NCI-H1105 (cell line): ENCODE measurements at places on chromosomes 12 and 14.

DNA sequence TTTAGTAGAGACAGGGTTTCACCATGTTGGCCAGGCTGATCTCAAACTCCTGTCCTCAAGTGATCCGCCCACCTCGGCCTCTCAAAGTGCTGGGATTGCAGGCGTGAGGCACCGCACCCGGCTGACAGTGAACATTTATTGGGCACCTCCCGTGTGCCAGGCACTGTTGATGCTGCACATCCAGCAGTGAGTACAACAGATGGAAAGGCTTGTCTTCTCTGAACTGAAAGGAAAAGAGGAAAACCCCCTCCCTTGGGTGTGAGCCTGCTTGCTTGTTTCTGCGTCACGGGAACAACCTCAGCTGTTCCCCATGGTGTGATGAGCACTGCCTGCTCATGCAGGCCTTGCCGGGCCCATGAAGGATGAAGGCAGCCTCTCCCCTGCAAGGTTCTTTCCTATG lies 39.5 kb downstream of the DGLUCY start:
- DNase-seq = no peak

DNA sequence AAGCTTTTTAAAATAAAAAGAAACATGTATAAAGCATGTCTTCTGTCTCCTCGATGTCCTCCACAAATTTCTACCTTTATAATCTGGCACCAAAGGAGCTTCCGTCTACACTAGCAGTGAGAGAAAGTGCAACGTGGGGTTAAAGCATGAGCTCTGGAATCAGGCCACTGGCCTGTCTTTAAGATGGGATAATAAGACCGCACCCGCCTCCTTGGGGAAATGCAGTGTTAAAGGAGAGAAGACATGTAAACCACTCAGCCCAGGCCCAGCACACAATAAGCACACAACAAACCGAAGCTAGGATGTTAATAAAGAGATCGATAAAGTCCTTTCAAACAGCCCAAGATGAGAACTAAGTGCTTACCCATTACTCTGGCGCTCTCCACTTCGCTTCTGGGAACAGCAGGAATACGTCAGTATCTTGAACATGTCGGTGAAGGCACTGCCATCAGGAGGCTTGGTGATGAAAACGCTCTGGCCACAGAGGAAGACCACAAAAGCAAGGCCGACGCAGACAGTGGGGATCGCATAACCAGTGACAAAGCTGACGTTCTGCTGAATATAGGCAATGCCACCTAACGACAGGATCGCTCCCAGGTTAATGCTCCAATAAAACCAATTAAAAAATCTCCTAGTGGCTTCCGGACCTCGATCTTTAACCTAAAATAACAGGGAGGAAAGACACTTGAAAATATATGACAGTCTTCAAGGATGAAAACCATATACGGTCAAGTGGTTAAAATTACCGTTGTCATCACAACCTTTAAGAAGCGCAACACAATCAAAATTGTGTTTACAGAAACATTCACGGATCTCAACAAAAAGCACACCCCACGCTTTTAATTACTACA lies 9.1 kb downstream of the SLC15A4 start:
- DNase-seq = no peak

DNA sequence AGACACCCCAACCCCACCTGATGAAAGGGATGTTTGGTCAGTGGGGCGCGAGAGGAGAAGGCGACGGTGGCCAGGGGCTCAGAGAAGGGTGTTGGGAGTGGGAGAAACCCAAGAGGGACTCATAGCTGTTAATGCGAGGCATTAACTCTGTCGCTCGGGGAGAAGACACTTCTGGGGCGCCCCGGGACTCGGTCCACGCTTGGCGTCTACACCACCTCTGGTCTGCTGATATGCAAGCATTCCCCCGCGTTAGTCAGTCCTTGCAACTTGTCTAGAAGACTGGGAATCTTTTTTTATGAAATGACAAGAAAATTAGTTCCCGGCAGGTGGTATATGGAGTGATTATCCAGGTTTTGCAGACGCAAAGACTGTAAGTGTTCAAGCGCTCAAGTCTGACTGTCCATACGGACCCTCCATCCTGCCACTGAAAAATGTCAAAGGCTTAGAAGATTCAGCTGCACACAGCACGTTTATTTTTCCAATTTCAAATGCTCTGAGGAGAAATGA lies 360 bp upstream of the SLC35F4 start:
- DNase-seq = no peak

DNA sequence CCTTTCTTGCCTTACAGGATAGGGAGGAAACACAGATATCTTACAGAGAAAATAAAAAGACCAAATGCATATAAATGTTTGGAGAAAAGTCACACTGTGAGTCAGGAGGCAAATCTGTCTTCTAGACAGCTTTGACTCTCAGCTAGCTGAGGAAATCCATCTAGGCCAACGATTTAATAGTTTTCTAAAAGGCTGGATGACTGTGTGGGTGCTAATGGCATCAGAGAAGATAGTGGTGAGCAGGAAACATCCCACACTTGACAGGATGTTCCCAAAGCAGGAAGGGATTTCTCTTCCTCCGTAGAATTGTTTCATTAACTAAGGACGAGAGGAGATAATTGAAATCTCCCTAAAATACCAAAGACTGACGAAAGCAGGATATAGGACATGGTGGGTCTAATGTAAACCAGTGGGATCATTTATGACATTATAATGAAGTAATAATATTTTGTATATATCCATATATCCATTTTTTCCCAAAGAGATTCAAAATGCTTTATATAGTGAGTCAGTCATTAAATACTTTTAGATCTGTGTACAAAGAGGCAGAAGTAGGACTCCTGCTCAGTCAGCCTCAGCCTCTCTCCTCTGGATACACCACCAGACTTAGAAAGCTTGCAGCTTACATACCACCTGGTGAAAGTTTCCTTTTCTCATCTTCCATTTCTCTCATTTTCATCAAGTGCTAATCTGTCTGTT lies 44.3 kb upstream of the PSMA6 start:
- no peak for DNase-seq

GRCh38 chr12:120141336-120141735 lies 24.8 kb upstream of the RAB35 start:
- no peak for DNase-seq

DNA sequence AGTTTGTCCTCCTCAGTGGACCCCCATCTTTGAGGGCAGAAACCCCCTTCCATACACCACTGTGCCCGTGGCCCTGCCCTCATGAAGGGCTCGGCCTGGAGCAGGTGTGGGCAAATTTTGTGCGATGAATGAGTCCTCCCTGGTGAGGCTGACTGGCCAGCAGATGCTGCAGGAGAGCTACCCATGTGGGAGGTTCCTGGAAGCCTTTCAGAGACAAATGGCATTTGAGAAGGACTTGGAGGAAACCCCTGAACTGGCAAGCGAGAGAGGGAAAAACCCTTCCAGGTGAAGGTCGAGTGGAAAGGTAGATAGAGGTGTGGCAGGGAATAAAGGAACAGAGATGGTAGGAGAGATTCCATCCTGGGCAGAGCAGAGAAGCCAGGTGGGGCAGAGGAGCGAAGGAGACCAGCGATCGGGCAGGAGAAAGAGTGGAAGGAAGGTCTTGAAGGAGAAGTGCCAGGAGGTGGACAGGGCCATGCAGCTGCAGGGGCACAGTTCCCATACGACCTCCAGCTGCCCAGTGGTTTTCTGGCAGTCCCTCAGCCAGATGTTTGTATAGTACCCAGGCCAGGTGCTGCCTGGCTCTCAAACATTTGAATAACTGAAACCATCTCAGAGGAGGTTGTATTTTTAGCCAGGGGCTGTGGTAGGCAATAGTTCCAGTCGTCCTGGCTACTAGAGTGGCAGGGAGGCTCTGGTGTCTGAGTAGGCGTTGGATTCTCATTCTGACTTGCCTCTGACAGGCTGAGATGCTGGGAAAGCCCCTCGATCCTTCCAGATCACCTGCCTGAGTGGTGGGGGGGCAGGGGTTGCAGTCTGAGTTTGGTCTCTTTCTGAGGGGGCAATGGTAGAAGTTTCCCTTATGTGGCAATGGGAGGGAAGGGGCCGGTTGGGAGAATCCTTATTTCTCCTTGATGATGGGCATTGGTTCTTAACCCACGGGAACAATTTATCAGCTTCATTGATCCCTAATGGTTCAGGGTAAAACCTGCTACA lies 40.1 kb downstream of the FBXL14 start:
- DNase-seq = no peak

DNA sequence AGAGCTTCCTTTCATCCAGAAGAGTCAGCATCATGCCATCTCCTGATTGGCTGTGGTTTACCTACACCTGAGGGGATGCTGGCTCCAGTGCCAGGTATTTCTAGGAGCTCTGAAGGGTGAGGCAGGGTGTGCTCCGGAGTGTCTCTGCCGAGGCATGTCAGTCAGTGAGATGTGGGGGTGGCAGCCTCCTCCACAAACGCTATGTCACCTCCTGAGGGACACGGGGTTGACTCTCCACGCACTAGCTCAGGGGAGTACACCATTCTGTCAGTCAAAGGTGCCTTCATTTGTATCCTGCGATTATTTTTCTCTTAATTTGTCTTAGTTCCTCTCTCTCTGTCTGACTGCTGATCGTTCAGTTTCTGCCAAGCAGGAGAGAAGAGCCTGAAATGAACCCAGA lies 604.5 kb downstream of the VRK1 start:
- no peak for DNase-seq

DNA sequence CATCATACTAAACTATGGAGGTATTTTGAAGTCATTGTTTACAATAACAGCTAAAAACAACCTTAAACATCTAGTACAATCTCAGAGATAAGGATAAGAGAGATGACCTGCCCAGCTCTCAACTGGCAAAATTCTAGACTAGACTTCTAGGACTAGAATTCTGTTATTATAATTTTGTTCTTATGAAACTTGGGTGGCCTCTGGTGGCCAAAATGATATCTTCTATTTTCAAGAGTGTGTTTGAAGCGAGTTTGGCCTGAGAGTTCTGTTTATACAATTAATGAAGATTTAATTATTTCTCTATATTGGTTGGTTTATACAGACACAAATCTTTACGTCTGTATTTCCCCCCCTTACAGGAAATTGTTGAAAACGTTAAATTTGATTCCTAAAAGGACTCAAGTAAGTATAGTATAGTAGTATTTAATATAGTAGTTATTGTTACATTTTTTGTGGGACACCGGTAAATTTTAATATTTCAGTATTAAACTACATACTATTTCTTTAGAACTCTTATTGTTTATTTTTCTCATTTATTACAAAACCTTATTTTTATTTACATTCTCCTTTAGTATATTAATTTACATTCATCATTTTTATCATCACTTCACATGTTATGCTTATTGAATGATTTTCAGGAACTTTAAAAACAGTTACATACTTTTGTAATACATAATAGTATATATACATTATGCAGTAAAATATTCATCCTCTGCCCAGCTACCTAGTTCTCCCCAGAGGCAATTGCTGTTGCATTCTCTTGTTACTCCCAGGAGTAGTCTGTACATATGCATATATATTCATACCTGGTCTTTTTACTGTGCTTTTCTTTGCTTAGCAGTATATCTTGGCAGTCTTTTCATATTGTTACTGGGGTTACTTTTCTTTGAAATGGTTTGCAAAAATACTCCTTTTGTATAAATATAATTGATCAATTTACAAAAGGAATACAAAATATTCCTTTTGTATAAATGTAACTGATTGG lies 6.6 kb downstream of the PPHLN1 start:
- DNase-seq = peak; percentile 40

DNA sequence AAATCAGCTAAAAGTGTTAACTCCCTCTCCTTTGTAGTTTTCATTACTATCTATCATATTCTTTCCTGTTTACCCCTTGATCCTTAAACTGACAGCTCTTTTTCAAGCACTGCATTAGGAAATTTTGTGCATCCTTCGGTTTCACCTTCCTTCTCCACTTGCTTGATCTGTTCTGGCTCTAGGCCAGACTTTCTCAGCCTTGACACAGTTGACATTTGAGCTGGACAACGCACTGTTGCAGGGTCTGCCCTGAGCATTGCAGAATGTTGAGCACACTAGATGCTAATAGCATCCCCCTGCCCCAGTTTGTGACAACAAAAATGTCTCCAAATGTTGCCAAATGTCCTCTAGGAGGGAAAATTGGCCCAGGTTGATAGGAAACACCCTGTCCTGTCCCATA lies 75.4 kb upstream of the KCNJ8 start:
- peak; percentile 26 for DNase-seq

- DNase-seq = peak; percentile 31
These were observed at the start of gene GDF11 for GRCh38 chr12:55742719-55743405. TSS of gene GDF11 (plus strand) at chr12:55743122. CDS start at chr12:55743317, 195 bp downstream.

GRCh38 chr12:2719392-2719791 lies 75.4 kb upstream of the FKBP4 start:
- DNase-seq = no peak

DNA sequence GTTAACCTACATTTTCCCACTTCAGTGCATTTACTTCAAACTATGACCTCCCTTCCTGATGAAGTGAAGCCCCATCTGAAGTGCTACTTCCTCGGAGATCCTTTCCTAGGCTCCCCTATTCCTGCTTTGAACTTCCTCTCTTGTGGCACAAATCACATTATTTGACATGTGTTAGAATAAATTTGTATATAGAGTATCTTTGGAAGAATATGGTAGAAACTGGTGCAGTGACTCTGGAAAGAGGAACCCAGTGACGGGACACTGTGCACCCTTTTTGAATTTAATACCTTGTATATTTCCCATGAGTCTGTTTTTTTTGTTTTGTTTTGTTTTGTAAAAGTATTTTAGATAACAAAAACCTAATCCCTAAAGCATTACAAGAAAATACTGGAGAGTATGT lies 66.4 kb upstream of the SRSF5 start:
- DNase-seq = no peak

DNA sequence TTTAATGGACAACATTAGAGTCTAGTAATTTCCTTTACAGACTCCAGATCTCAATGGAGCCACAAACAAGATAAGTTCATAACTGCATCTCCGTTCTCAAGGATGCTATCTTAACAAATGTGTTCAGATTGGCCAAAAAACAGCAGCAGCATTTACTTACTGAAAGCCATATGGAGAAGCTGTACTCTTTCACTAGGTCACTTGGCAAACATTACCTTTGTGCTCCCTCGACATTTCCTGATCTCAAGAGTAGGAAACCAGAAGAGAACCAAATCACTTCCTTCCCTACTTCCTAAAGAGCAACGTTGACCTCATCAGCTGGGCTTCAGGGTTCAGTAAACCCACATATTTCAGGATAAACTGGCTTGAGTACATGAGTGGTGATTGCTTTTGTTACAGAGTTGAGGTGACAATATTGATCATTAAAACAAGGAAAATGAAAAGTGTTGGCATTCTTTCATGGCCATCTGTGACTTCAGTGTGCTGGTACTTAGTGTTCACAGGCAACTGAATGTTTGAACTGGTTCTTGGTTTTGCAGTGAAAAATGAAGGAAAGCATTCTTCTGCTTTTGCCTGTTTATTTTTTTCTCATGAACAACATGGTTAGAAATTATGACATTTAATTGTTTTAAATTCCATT lies 449.6 kb downstream of the TMEM117 start:
- DNase-seq = no peak
